Hematopoietic multipotent progenitor cell treated with erythropoietin and hydrocortisone succinate and interleukin-3 and kit ligand, for 17 days (in vitro differentiated cells): ENCODE measurements at places on chromosomes 6 and 20.

DNA sequence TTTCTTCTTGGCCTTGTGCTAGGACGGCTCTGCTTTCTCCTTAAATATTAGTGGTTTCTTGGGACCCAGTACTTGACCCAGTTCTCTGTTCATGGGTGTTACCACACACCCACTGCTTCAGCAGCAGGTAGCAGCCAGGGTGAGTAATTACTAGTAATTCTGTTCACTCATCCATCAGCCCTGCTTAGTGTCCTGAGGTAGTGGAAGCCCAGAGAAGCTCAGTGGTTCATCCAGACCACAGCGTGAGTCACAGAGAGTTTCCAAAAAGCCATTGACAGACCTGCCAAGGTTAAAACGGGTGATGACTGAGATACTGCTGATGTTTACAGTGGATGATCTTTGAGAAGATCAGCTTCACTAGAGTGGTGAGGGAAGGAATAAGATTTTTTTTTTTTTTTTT, 51.7 kb upstream of the HINT3 start:
- no peak for DNase-seq

DNA sequence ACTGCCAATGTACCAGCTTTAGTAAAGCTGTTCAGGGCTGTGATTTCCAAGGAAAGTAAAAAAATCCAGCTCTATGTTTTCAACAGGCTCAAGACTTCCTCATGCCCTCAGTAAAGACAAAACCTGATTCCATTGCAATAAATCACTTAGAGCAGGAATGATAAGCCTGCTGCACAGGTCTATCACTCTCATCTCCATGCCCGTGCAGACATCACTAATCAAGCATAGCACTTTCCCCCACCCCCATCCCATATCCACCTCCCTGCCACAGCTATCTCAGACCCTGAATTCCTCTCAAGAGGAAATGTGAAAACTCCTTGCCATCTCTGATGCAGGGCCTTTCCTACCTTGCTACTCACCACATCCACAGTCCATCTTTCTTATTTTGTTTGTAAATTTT, 554.9 kb downstream of the MAFB start:
- DNase-seq = no peak

- no peak for DNase-seq
These were observed 64.9 kb downstream of the YTHDF1 start for GRCh38 chr20:63150911-63151531.

DNA sequence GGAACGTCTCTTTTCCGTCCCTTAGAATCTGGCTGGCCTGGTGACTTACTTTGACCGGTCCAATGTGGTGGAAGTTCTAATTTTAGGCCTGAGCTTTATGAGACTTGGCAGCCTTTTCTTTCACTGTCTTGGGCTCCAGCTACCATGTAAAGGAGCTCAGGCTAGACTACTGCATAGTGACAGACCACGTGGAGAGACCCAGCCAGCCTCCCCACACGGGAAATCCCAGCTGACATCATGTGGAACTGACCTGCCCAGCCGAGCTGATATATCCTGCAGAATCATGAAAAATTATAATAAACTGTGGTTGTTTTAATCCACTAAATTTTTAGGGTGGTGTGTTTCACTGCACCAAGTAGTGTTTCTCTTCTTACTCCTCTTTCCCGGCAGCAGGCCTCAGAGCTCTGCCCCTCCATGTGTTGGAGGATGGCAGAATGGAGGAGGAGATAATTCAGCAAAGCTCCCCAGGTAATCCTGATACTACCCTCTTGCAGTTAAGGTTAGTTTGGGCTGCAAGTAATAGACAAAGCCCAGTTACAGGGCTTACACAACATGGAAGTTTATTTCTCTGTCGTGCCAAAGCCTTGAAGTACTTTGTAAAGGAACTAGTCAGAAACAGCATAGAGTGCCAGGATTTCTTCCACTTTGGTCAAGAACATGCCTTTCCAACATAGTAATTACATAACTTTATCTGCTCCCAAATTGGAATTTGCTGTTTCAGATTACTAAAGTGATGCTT, 87.5 kb downstream of the SH3BGRL2 start:
- no peak for DNase-seq

DNA sequence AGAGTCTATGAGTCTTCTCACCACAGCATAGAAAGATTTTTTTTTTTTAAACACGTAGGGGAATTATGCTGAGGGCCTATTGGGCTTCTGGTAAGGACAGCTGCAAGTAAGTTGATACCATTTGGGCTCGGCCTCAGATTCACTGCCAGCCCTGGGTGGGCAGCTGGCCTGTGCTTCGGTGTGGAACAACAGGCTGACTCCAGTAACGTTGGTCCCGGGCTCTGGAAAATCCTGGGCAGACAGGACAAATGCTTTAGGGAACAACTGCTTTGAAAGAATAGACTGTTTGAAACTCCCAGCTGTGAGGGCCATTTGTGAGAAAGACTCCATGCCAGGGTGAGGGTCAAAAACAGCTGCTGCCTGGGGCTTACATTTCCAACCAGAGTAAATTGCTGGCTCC, 366.5 kb downstream of the QKI start:
- no peak for DNase-seq

DNA sequence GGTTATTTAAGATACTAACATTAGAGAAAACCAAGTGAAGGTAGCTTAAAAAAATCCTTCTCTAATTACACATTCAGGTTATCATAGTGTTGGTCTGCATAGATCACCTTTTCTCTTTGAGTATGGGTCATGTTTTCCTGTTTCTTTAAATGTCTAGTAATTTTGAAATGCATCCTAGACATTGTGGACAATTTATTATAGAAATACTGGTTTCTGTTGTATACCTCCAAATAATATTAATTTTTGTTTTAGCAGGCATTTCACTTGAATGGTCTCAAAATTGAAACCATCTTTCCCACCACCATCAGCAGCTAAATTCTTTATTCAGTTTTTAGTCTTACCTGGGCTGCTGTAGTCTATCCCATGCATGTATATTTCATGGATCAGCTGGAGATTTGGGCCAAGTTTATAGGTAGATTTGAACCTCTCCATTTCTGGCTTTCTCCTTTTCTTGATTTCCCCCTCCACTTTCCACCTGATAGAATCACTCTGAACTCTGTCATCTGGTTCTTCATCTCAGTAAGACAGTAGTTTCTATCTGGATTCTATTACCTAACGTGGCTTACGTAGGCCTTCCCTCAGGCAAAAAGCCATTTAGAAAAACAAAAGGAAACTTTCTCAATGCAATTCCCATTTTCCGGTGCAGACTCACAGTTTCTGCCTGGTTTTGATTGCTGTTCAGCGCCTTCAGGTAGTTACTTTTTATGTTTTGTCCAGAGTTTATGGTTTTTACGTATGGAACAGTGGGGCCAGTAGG, 52.3 kb downstream of the ZFAND3 start:
- DNase-seq = no peak

GRCh38 chr20:62537649-62538292, 62.0 kb upstream of the GATA5 start:
- DNase-seq = peak; percentile 48

- no peak for DNase-seq
These were observed 132.5 kb downstream of the OLIG3 start for GRCh38 chr6:137361701-137362100.

DNA sequence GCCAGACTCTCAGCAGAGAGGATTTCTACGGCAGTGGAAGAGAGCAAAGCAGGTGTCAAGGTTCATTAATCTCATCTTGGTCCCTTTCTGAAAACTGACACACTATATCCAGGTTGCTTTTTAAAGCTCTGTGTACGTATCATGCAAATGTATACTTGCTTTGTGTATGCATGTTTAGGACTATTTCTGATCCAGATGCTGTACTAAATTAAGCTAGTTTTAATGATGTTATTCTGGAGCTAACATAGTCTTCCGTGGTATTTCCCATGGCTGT, 59.2 kb upstream of the SNX9 start:
- no peak for DNase-seq

DNA sequence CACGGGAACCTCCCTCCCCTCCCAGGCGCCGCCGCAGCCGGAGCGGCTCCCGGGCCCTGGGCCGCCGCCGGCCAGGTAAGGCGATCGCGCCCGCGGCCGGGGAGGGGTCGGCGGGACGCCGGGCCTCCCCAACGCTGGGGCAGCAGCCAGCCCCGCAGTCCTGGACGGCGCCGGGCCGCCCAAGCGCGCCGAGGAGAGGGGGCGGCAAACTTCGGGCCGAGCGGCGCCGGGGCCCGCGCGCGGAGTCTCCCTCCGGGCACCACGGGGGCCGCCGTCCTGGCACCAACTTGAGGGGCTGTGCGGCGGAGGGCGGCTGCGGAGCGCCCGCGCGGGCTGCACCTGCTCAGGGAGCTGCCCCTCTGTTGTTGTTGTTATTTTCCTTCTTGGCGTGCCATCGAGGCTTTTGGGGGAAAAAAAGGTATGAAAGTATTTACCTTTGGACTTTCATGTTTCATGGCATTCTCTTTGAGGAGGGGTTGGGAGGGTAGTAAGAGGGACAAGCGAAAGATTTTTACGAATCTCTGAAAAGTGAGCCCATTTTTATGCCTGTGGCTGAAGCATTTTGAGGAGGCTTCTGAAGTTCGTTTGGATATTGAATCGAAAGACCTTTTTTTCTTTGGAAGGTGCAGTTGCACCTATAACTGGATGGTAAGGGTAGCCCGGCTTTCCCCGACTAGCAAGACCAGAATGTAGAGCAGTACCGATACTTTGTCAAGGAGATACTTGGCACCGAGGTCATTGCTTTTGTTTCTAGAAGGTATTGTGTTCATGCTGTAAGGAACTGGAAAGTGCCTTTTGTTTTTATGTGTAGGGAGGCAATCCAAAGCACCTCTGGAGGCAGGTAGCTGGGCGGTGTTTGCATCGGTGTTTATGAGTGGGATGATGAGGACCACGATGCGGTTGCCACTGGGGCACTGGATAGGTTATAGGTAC, at the start of gene RNF182:
Gene RNF182, plus strand, starts transcription at position 4 of the 933 bp plus-strand sequence. CDS start 52,168 bp downstream, outside the sequence.
- no peak for DNase-seq

DNA sequence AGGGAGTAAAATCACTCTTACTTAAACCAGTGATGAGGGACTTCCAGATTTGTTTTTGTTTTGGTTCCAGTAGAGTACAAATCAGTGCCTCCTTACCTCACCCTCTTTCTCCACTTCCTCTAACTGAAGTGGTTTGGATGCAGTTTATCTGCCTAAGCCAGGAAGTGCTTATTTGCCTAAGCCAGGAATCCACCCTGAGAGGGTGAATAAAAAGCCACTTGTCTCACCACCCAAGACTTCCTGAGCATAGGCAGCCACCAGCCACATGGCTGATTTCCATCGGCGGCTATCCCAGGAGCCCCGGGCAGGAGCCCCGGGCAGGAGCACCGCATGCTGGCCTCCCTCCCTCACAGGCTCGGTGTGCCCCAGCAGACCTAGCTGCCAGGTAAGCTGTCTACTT, 12.0 kb downstream of the LRP11 start:
- no peak for DNase-seq

- no peak for DNase-seq
These were observed 86.9 kb upstream of the FRMD1 start for GRCh38 chr6:168165891-168166290.

- DNase-seq = no peak
These were observed 15.0 kb upstream of the DSE start for GRCh38 chr6:116355796-116356195.

DNA sequence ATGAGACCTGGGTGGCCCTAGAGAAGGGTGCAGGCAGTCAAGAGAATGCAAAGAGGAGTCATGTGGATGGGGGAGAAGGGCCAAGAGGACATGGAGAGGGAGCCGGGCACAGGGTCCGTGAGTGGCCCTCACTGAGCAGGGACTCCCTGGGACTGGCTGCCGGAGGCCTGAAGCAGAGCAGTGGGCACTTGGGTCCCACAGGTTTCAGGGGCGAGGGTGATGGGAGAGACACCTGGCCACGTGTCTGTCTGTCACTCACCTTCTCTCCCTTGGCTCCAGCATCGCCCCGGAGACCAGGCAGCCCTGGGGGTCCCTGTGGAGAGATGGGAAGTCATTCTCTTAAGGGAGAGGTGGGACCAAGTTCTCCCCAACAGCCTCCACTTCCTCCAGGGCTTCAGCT, 25.5 kb downstream of the COL11A2 start:
- no peak for DNase-seq

DNA sequence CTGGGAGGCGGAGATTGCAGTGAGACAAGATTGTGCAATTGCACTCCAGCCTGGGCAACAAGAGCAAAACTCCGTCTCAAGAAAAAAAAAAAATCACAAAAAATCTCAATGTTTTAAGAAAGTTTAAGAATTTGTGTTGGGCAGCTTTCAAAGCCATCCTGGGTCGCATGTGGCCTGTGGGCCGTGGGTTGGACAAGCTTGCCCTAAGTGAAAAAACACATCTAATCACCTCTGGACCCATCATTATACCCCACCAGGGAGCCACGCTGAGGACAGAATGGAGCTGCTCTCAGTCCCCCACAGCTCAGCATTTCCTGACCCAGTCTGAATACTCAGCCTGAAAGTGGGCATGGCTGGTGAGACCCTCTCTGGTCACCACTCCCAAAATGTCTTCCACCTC, 129.3 kb downstream of the PRND start:
- no peak for DNase-seq

DNA sequence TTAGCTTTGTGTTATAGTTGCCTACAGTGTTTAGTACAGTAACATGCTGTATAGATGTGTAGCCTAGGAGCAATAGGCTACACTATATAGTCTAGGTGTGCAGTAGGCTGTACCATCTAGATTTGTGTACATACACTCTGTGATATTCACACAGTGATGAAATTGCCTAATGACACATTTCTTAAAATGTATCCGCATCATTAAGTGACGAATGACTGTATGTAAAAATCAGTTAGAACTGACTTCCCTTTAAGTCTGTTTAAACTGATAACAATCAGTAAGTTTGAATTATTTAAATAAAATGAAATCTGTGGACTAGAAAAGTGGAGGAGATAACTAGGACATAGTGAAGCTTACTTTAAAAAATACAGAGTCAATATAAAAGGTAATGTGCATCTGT, 176.1 kb downstream of the CDKAL1 start:
- DNase-seq = no peak

DNA sequence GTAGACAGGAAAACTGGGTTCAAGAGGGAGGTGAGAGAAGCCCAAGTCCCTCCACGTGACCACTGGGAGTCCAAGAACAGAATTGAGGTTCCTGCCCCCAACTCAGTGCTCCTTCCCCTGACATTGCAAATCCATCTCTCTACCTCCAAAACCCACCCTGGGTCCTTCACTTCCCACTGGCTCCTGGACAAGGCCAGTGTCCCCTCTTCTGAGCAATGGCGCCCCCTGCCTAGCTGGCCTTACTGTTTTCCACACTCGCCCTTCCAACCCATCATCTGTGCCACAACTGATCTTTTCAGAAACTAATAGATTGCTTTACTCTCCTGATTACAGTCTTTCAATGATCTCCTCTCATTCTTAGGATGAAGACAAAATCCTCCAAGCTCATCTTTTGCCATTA, 200.3 kb downstream of the ANKRD60 start:
- DNase-seq = no peak

- DNase-seq = no peak
These were observed 5.1 kb upstream of the HLA-DMB start for GRCh38 chr6:32945953-32946352.
